ENCODE measurements at places on chromosomes 16 and 17.

DNA sequence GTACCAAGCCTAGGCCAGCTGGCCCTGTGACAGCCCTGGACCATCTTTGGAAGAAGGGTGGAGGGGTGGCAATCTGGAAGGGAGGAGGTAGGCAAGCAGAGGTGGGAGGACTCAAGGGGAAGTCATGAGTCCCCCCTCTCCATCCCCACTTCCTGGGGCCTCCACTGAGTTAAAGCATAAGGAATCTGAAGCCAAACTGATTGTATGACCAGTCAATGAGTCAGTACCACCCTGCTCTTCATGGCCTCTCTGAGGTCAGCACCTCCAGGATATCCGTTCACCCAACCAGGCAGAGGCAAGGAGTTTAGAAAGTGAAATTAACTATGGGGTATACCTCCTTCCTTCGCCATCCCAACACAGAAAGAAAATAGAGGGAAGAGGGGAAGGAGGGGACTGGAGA, 272.7 kb downstream of the SOX9 start:
- DNase-seq = no peak

DNA sequence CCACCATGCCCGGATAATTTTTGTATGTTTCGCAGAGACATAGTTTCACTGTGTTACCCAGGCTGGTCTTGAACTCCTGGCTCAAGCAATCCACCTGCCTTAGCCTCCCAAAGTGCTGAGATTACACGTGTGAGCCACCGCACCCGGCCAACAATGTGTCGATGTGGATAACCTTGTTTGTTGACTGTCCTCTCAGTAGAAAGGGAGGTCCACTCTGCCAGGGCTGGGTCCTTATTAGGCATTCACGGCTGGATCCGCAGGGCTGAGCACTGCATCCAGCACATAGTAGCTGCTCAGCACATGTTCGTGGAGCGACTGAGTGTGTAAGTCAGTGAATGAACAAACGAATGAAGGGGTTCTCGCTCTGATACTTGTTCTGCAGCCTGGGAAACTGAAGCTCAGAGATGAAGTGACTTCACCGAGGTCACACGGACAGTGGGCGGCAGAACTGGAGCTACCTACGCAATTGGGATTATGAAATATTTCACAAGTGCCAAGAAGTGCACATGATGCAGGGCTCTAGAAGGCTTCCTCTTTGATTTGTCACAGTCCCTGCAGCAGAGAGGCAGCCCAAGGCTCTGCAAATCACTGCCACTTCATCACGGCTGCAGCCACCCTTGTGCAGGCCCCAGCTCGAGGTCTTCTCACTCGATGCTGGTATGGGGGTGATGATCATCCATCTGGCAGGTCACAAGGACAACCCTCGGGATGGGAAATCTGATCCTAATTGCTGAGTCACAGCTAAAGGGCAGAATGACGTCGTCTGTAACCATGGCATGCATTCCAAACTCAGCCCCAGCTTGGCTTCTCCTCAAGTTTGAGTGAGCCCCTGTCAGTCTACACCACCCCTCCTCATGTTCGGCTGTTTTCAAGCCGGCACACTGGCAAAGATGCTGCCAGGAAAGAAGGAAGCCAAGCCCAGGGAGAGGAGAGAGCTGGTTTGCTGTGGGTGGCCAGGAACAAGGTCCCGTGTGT, 28.0 kb upstream of the SNN start:
- no peak for DNase-seq

DNA sequence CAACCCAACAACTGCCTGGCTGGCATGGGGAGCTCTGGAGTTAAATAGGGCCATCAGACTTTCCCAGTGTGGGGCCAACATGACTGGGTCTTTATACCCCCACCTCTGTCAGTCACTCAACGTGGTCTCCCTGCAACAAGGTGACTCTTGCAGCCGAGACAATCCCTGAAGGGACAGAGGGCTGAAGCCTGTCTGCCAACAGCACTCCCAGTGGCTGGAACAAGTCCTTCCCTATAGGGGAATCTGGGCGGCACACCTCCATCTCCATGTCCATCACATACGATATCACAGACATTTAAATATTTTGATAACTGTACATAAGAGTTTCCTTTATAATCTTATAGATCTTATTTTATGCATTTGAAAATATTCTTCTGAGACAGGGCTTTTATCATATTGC, 4.8 kb upstream of the MAPT start:
- DNase-seq = no peak

DNA sequence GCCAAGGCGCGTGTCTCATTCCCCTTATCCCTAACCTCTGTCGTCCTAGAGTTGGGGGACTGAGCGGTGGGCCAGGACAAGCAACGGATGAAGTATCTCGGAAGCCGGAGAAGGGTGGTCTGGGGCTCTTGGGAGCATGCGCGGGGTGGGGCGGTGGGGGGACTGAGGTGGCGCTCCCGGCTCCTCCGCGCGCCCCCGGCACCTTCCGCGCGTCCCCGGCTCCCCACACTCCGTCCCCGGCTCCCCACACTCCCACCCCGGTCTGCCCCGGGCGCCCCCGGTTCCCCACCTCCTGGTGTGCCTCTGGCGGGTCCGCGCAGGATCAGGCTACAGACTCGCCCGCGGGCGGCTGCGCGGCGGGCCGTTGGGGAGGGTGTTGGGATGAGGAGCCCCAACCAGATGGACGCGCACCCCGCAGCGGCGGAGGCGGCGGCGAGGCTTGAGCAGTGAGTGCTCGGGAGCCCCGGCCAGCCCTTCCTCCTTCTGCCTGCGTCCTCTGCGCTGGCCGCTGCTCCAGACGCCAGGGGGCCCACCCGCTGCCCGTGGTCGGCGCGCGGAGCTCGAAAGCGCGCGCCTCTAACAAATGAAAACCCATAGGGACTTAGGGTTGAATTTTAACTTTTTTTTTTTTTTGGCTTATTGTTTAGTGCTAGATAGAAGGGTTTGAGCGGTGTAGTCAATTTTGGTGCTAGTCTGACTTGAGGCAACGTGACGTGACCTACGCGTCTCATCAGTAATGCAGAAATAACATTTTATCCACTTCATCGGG, 5.6 kb upstream of the CRYM start:
- DNase-seq = no peak

- no peak for DNase-seq
These were observed 53.8 kb downstream of the IRX6 start for GRCh38 chr16:55377840-55378239.

DNA sequence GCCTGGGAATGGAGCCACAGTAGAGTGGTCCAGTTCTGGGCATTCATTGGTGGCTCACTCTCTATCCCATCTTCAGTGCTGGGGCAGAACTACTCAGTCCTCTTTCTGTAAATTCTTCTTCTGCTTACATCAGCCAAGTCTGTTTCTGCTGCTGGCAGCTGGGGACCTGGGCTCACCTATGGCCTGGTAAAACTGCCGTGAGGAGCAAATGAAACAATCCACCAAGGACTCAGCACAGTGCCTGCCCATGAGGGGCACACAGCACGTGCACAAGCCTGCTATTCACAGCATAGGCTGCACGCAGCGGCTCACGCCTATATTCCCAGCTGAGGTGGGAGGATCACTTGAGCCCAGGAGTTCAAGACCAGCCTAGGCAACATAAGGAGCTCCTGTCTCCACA, 30.9 kb upstream of the SNN start:
- no peak for DNase-seq

- no peak for DNase-seq
These were observed 19.8 kb downstream of the MAP2K4 start for GRCh38 chr17:12040478-12040877.

DNA sequence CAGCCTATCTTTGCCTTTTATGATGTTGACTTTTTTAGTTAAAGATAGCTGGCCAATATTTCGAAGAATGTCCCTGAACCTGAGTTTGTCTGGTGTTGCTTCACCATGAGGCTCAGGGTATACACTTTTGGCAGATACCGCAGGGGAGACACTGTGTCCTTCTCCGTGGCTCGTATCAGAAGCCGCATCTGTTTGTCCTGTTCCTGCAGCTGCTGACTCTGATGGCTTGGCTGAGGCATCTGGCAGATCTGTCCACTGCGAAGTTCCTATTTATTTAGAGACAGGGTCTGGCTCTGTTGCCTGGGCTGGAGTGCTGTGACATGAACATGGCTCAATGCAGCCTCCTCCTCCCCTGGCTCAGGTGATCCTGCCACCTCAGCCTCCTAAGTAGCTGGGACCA, 93.5 kb downstream of the CRISPLD2 start:
- no peak for DNase-seq
